Left cardiac atrium (tissue), 4 donors: ENCODE measurements at places on chromosomes 2 and 18. TPM values are rescaled to one million over a fixed set of nuclear protein-coding genes. Genes with fewer than 3 reads are reported as not detected.

The DSG4 gene
- total RNA-seq: not detected

The REEP1 gene
- 22.5 TPM for total RNA-seq

The COPS9 gene
- 175 TPM for total RNA-seq

The TMEM37 gene
- total RNA-seq: 6.1 TPM

The GATA6 gene
- total RNA-seq: 43.9 TPM

The LCT gene
- not detected for total RNA-seq

The EDAR gene
- total RNA-seq: not detected

The ROCK1 gene
- 36.3 TPM for total RNA-seq

The PTPRN gene
- not detected for total RNA-seq

The UGT1A4 gene
- not detected for total RNA-seq

DNA sequence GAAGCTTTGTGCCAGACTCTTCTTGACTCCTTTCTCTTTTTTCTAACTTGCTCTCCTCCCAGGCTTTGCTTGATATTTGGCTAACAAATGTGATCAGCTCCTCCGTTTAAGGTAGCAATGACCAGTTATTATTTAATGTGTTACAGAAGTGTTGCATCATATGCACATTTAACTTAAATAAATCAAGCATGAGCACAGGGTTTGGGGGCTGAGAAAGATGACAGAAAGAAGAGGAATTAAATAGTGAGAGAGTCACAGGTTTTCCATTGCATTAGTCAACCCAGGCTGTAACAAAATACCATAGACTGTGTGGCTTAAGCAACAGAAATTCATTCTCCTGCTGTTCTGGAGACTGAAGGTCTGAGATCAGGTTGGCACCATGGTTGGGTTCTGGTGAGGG lies 343.8 kb downstream of the RPRM start:
- DNase-seq: no peak

GRCh38 chr2:19185086-19185485 lies 173.3 kb downstream of the OSR1 start:
- no peak for DNase-seq

- no peak for DNase-seq
Observed at GRCh38 chr2:181957668-181958067, 28.0 kb upstream of the PPP1R1C start.

DNA sequence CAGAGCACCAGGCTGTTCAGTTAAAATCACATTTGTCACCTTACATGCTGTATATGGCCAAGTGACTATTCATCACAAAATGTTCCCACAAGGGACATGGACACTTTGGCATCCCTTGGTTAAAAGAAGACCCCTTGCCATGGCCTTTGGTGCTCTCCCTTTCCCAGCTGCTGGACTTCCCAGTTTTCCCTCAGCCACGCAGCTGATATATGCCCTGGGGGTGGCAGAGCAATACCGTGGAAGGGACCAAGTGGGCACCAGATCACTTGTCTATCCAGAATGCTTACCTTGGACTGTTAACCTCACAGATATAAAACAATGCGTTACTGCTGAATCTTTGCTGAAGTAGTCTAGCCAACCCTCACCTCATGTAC lies 35.3 kb downstream of the PAIP2B start:
- no peak for DNase-seq

DNA sequence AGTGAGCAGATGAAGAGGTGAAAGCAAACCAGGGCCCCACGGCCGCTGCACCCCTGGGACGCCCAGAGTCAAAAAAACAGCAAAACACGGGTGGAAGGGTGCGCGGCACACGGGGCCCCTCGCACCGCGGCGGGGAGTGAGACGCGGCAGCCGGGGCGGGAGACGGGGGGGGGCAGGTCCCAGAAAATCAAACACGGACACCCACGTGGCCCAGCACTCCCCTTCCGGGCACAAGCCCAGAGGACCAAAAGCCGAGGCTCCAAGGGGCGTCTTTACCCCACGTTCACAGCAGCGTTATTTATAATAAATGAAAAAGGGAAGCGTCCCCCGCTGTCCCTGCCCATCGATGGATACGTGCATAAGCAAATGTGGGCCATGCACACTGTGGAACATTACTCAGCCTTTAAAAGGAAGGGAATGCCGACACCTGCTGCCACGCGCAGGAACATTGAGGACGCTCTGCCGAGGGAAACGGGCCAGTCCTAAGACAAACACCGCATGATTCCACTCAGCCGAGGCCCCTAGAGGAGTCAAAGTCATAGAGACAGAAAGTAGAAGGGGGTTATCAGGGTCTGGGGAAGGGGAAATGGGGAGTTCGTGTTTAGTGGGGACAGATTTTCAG lies 677 bp upstream of the COPS9 start:
- DNase-seq: no peak

- DNase-seq: no peak
Observed at GRCh38 chr2:75311993-75312392, 112.7 kb upstream of the TACR1 start.

- no peak for DNase-seq
Observed at GRCh38 chr2:131584380-131584779, 56.7 kb downstream of the CCDC74A start.

- DNase-seq: peak; percentile 68
Observed at GRCh38 chr2:85390941-85391669, 19.1 kb downstream of the CAPG start.

GRCh38 chr2:204663816-204664425 lies 118.6 kb downstream of the PARD3B start:
- DNase-seq: no peak

- DNase-seq: no peak
Observed at GRCh38 chr2:27006602-27007415, 26.0 kb upstream of the TMEM214 start.

DNA sequence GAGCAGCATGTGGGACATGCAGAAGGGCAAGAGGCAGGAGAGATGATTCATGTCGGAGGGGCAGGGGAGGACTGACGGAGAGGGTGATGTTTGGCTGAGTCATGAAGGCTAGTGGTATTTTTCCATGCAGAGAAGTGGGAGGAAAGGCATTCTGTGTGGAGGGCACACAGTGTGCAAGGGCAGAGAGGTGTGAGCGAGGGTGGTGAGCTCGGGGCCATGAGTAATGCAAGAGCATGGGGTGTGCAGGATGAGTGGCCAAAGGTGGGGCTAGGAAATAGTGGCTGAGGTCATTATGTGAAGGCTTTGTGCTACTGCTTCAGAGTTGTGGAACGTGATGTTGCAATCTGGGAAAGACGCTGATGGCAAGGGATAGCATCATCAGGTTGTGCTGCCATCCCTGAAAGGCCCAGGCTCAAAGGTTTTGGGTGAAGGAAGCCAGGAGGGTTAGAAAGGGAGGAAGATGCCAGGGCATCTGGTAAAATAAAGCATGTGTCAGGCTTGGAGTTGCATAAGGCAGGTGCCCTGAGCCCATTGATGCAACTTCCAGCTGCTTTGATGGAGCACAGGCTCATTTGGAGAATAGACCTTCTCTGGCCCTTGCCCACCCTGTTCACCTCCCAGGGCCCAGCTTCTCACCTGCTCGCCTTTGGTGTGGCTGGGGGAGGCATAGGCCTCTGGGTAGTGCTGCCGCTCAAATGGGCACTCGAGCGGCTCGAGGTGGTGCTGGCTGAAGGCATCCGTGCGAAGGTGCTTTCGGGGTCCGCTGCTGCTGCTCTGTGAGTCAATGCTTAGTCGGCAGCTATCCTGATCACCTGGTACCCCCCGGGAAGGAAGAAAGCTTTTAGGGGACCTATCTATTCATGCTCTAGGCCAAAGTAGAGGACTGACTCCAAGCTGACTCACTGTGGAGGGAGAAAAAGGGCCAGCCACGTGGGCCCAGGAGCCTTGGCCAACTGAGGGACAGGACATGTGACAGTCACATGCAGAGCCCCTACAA lies 37.5 kb downstream of the PAX8 start:
- DNase-seq: peak; percentile 86

DNA sequence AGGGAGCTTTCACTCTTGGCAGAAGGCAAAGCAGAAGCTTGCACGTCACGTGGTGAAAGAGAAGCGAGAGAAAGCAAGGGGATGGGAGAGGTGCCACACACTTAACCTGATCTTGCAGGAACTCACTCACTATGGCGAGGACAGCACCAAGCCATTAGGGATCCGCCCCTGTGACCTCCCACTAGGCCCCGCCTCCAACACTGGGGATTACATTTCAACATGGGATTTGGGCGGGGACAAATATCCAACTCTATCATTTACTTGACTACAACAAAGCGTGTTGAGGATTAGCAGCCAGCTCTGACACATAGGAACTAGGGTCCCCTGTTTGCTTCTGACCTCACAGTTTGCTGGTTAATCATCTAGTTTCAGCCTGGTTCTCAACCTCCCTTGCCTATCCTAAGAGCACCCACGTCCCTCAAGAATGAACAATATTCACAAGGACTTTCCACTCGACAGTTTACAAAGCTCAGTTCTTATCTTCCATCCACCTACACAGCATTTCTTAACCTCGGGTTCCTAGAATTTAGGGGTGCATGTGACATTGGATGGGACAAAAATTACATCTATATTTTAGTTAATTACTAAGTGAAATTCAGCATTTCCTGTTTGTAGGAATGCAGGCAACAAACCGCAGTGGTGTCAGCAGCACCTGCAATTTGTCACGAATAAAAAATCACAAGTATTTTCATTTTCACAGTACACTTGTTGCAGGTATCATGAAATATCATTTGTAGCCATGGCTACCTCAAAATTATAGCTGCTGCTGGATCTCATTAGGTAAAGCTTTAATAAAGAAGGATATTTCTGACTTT lies 36.0 kb downstream of the LBH start:
- DNase-seq: no peak

- DNase-seq: no peak
Observed at GRCh38 chr2:43047187-43047780, 179.1 kb downstream of the ZFP36L2 start.

- DNase-seq: no peak
Observed at GRCh38 chr2:219405451-219405850, 12.7 kb upstream of the DES start.

GRCh38 chr2:218569661-218570500 lies 1.2 kb downstream of the CNOT9 start:
- no peak for DNase-seq

DNA sequence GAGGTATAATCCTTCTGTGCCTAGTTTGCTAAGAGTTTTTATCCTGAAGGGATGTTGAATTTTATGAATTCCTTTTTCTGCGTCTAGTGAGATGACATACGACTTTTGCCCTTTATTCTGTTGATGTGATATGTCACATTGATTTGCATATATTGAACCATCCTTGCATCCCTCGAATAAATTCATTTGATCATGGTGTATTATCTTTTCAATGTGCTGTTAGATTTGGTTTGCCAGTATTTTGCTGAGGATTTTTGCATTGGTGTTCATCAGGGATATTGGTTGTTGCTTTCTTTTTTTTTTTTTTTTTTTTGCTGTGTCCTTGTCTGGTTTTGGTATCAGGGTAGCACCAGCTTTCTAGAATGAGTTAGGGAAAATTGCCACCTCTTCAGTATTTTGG lies 9.1 kb downstream of the GCC2 start:
- no peak for DNase-seq

DNA sequence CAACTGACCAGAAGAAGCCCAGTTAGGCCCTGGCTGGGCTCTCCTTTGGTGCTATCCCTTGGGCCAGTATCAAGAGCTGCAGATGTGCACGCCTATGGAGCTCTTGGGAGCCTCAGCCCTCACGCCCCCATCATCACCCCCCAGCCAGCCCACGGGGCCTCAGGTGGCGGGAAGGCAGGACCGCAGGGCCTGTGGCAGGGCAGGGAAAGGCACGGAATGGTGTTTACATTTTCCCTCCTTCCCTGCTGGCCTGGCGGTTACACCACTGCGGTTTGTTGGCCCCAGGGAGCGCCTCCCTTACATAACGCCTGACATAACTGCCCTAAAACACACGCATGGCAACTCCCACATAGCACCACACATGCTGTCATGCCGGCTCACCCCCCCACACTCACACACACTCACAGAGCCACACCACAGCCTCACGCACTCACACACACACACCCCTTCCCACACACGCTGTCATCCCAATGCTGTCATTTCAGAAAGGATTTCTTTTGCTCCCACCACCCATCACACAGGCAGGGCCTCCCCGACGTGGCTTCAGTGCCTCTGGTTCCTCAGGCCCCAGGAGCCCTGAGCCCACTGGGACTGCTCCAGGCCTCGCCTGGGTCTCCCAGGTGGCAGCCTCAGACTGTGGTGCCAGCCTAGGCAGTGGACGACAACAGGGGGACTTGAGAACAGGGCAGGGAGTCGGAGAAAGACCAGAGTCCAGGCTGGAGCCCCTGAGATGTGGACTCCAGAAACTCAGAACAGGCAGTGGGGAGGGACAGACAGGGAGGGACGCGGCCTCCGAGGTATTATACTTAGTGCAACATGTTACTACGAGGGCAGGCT lies 15.7 kb downstream of the ZFP36L2 start:
- peak; percentile 62 for DNase-seq

DNA sequence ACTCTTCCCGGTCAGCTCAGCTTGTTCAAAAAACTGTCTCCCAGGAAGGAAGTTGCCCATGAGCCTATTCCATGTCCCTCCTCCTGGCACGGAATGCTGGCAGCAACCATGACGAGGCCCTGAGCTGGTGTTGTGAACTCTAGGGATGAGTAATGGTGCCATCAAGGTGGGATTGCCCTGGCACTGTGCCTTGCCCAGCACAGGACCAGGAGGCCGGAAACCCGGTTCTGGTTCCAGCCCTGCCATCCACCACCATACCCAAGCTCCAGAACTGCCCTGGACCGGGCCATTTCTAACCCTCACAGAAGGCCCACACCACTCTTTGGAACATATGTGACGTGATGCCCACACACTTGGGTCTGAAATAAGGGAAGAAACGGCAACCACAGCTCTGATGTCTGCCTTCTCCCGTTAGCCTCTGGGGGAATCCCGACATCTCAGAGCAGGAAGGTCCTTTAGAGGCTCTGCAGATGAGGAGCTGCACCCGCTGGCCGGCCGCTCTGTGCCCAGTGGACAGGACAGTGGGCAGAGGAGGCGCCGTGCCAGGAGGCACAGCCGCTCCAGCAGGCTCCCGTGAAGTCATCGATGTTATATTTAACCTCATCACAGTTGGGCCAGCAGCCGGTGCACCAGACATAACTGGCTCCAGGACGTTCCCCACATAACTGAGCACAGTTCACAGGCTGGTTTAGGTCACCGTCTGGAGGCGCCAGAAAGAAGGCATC lies 462.1 kb upstream of the ID2 start:
- peak; percentile 72 for DNase-seq

GRCh38 chr2:29322011-29322410 lies 206.8 kb downstream of the CLIP4 start:
- no peak for DNase-seq

DNA sequence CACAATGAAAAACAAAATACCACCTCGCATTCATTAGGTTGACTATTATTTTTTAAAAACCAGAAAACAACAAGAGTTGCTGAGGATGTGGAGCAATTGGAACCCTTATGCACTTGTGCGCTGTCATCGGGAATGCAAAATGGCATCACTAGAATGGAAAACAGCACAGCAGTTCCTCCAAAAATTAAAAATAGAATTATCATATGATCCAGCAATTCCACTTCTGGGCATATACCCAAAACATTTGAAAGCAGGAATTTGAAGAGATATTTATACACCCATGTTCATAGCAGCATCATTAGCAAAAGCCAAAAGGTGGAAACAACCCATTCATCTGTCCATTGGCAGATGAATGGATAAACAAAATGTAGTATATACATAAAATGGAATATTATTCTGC lies 11.9 kb upstream of the NMUR1 start:
- no peak for DNase-seq
